ENCODE measurements at places on chromosomes 7 and 10. TPM values are rescaled to one million over a fixed set of nuclear protein-coding genes. Genes with fewer than 3 reads are reported as not detected.

Gene PAX4
- total RNA-seq, result not detected

Gene PPP1R17
- not detected for total RNA-seq

Gene RAMP3
- total RNA-seq, result 31.2 TPM

Gene PRTFDC1
- total RNA-seq, result 6.5 TPM

Gene ACBD7
- not detected for total RNA-seq

Gene TMEM176B
- total RNA-seq, result 33.4 TPM

Gene IFIT2
- total RNA-seq, result 4.3 TPM

DNA sequence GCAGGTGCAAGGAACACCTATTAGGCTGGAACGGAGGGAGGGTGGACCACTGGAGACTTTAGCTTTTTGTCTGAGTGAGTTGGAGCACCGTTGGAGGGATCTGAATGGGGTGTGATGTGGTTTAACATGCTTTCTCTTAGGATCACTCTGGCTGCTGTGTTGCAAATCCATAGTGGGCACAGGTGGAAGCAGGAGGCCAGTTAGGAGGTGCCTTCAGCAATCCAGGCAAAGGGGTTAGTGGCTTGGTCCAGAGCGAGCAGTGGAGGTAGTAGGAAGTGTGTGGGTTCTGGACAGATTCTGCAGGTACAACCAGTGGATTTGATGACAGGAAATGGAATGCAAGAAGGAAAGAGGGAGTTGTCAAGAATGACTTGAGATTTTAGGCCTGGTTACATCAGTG is 95.0 kb downstream of the MMRN2 start:
- DNase-seq, result no peak

DNA sequence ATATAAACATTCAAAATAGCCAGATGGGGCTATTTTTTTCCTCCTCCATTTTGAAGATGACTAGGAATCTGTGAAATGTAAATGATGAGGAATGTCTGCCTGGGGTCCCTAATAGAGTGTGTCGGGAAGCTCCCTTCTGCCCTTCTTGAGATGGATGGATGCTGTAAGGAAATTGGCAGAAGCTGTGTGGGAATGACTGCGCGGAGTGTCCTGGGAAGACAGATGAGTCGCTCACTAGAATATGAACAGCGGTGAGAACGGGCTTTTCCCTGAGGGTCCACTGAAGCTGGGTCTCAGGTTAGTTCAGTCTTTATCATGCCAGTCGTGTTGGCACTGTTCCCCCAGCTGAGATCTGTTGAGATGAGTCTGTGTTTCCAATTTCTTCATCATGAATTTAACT is 75.1 kb upstream of the PLPP4 start:
- no peak for DNase-seq

DNA sequence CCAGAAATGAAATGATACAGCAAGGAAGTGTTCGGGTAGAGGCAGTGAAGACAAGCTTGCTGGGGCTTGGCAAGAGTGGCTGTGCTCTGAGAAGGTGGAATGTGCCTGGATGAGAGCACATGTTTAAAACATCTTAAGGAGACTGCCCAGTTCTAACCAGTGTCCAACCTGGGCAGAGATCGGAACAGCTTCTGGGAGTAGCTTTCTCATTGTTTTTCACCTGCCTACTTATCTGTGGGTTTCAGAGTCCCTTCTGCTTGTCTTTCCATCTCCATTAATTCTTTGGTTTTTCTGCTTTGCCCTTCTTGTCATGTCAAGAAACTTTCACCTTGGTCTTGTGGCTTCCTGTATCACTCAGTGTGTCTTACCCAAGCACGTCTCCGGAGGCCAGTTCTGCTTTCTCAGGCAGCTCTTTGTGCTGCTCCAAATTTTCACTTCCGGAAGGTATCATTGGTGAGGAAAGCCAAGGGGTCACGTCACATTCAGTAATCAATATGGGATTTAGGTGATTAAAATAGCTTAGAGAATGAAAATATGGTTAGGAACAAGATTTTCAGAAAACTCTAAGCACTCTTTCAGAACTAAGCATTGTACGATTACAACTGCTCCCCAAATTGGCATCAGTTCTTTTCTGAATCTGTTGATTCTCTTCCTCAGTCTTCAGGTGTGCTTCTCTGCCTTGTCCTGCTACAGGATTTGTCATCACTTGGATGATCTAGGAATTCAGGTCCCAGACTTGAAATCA is 5.5 kb upstream of the LAMB4 start:
- no peak for DNase-seq

- DNase-seq, result peak; percentile 72
Observed at GRCh38 chr7:6422926-6423632, 24.7 kb downstream of the DAGLB start.

DNA sequence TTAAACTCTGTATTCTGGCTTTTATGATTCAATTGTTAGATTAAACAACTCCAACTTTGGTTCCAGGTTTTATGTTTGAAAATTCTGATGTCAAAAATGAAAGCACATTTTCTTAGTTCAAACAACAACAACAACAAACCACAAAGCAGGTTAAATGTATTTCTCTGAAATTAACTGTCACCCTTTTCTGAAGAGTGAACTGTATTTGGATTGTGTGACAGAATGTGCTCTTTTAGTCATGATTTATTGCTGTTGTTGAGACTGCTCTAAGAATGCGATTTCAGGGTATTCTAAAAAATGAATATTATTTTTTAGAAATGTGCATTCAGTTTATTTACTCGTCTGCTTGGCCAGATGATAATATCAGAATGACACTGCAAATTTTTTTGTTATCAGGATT is 144.1 kb downstream of the GNAI1 start:
- no peak for DNase-seq

GRCh38 chr10:31353574-31353973 is 34.6 kb downstream of the ZEB1 start:
- no peak for DNase-seq

- peak; percentile 72 for DNase-seq
Observed at GRCh38 chr7:104923010-104923421, 91.0 kb upstream of the KMT2E start.

DNA sequence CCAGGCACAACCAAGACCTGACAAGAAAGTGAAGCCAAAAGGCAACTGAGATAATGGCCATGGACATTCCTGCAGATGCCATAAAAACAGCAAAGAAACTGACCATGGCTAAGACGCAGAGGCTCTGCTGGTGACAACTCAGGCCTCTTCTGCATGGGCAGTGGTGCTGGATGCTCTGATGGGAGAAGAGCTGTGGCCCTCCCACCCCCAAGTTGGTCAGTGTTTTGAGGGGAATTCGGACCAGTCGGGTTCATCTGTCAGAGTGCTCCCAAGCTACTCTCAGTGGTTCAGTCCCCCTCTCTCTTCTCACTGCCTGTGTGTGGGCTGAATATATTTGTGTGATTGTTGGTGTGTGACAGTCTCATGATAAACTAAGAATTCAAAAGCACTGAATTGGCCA is 79.0 kb upstream of the GPR26 start:
- no peak for DNase-seq

- DNase-seq, result no peak
Observed at GRCh38 chr10:46220872-46221538, 65.8 kb upstream of the ANTXRL start.

GRCh38 chr10:126160971-126161630 is 227.2 kb downstream of the ADAM12 start:
- DNase-seq, result no peak

DNA sequence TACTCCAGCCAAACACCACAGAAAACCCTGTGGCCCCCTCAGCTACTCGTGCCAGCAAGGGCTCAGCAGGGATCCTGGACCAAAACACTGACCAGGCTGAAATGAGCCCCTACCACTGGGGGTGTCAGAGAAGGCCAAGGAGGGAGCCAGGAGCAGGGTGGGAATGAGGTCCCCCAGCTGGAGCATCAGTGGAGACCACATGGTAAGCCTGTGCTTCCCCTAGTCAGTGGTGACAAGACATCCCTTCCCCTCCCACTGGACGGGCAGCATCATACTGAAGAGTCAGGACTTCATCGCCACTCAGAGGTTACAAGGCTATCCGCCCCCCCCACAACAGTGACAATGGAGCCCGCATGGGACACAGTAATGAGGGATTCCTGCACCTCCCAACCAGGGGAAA is 99.6 kb downstream of the LHPP start:
- DNase-seq, result no peak
